Effector CD8-positive, alpha-beta T cell (primary cell): ENCODE measurements at places on chromosomes 2 and 18.

- no peak for DNase-seq
Measured at GRCh38 chr2:76197428-76197827, 486.7 kb upstream of the GCFC2 start.

DNA sequence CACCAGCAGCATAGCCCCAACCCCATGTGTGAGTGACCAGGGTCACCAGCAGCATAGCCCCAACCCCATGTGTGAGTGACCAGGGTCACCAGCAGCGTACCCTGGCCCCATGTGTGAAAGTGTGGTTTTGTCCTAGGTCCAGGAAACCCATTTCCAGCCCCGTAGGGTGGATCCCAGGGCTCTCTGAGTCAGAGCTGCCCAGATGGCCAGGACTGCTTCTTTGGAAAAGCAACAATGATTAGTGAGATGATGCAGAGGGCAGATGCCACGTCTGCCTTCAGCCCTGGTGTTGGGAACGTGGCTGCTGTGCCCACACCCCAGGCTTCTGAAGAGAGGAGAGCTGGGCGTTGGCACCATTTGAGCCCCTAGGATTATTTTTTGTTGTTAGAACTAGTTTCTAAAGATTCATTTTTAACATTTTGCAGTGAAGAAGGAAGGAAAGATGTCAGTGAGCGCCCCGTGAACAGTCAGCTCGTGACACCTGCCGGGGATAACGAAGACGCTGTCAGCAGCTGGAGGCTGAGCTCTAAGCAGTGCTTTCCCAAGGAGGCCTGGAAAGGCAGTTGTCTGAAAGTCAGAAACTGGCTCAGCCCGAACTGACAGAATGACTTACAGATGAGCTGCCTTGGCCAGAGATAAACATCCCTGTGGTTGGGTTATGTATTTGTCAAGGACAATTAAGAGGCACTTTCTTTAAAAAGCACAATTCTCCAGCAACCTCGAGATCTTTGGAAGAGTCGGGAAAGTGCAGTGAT lies 32.1 kb upstream of the KCNG2 start:
- DNase-seq = no peak

GRCh38 chr2:139631966-139632365 lies 851.8 kb upstream of the NXPH2 start:
- DNase-seq = no peak

GRCh38 chr2:161243905-161244304 lies 64.3 kb upstream of the PSMD14 start:
- no peak for DNase-seq

DNA sequence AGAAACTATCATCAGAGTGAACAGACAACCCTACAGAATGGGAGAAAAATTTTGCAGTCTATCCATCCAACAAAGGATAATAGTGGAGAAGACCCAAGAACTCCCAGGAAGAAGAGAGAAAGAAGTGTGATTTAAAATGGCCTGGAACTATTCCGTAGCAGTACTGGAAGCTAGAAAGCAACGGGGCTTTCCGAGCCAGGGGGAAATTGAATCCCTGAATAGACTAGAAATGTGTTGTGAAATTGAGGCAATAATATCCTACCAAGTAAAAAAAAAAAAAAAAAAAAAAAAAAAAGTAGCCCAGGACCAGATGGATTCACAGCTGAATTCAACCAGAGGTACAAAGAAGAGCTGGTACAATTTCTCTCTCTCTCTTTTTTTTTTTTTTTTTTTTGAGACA lies 69.3 kb downstream of the FARP2 start:
- no peak for DNase-seq

DNA sequence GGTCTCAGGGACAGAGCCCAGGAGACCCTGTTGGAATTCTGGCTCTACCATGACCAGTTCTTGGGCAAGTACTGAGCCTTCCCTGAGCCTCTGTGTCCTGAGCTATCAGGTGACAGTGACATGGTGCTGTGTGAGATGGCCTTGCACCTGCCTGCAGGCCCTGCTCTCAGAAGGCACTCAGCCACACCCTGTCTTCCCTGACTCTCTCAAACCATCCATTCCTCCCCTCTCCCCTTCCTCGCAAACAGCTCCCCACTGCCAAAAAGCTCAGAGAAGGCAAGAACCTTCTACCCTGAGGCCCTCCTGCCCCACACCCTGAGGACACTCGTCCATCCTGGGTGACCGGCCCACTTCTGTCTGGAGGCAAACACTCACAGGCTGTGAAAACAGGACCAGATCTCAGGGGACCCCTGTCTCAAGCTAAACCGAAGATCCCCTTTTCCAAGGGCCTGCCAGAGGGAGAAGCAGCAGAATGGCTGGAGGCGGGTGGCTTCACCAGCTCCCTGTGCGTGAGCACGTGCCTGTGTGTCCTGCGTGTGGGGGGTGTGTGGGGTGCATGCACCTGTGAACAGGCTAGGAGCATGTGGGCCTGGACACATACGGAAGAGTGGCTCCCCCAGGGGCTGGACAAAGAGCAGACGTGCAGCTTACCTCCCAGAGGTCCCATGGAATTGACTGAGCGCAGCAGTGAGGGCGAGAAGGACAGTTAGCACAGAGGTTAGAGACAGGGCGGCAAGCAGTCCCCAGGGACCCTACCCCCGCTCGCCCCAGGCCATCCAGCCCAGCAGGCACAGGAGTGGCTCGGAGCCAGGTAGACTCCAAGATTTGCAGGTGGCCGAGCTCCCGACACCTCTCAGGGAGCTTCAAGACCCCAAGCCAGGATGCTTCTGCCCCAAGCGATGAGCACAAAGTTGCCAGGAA lies 53.9 kb downstream of the BIN1 start:
- DNase-seq = no peak
